Fibroblast of skin of scalp (primary cell): ENCODE measurements at places on chromosomes 1 and 21.
A peak's percentile ranks its signal among the peaks of the same experiment; 100 is the strongest.

DNA sequence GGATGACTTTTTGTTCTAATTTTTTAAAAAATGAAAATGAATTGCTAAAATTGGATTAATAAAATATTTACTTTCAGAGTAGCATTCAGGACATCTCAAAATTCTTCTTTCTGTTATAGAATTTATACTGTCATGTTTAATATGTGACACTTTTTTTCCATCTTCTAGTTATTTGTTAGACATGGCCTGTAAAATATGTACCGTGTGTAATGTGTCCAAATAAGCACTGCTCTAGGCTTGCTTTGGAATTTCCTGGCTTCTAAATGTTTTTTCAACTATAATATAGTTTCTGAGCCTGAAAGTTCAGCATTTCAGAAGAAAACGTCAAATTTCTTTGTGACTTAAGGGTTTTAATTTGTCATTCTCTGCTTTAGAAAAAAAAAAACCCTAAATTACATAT, 243.6 kb downstream of the DNM3 start:
- peak; percentile 23 for DNase-seq

DNA sequence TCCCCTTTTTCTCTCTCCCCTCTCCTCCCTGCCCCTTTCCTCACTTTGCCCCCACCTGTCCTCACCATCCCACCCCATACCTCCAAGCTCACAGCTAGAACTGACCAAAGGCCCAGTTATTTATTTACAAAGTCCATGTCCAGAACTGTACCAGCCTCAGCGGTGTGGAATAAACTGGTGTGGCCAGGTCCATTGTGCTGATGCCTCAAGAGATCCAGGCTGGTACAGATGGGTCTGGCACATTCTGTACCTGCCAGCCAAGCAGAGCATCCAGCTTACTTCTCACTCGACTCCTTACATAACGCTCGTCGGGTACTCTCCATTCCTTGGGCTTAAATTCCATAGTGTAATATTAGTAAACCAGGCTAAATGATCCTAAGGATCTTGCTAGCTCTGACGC, 11.8 kb downstream of the PDZK1IP1 start:
- DNase-seq, result no peak

DNA sequence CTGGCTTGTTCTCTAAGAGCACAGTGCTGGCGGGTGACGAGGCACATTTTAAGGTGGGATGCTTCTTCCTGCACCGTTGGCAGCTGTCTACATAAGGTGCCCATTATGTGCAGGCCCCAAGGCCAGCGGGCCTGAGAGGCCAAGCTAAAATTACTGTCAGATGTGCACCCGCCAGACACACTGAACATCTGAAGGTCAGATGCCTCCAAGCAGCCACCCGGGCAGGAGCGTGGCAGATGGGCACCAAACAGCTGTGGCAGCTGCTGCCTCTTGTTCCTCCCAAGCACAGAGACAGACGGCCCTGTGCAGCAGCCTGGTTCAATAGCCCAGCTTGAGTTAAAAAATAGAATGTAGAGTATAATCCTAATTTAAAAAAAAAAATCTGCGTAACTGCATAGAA, 211.9 kb upstream of the EDN2 start:
- no peak for DNase-seq

DNA sequence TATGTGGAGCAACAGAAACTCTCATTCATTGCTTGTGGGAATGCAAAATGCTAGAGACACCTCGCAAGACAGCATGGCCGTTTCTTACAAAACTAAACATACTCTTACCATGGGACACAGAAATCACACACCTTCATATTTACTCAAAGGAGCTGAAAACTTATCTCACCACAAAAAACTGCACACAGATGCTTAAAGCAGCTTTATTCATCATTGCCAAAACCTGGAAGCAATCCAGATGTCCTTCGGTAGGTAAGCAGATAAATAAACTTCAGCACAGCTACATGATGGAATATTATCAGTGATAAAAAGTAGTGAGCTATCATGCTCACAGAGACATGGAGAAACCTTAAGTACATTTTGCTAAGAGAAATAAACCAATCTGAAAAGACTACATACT, 124.3 kb downstream of the RERE start:
- no peak for DNase-seq

DNA sequence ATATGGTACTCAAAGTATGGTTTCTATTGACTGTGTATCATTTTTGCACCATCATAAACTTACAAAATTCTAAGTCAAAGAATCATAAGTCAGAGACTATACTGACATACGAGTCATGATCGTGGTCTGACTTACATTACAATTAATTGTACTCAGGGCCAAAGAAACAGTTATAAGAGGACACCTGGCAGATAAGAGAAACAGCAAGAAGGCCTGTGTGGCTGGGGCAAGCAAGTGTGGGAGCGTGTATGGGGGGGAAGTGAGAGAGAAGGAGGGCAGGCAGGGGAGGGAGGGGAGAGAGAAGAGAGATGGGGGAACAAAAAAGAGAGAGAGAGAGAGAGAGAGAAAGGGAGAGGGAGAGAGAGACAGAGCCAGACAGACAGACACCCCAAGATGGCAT, 70.9 kb downstream of the RERE start:
- peak; percentile 14 for DNase-seq

GRCh38 chr21:46454634-46455390, 3.9 kb upstream of the DIP2A start:
- DNase-seq, result no peak

DNA sequence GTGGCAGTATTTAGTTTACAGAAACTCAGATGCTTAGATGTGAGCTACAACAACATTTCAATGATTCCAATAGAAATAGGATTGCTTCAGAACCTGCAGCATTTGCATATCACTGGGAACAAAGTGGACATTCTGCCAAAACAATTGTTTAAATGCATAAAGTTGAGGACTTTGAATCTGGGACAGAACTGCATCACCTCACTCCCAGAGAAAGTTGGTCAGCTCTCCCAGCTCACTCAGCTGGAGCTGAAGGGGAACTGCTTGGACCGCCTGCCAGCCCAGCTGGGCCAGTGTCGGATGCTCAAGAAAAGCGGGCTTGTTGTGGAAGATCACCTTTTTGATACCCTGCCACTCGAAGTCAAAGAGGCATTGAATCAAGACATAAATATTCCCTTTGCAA, 59.7 kb upstream of the ZNF326 start:
- no peak for DNase-seq

DNA sequence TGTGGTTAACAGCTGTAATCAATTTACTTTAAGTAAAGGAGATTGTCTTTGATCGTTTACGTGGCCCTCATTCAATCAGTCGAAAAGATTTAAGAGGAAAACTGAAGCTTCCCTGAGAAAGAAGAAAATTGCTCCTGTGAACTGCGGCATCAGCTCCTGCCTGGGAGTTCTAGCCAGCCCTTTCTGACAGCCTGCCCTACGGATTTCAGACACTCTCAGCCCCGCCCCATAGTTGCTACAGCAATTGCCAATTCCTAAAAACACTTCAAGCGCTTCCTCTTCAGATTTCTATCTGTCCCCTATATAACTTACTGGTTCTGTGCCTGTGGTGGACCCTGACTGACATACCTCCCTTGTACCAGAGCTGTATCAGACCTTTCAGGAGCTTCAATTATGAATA, 277.6 kb downstream of the DSCAM start:
- no peak for DNase-seq

DNA sequence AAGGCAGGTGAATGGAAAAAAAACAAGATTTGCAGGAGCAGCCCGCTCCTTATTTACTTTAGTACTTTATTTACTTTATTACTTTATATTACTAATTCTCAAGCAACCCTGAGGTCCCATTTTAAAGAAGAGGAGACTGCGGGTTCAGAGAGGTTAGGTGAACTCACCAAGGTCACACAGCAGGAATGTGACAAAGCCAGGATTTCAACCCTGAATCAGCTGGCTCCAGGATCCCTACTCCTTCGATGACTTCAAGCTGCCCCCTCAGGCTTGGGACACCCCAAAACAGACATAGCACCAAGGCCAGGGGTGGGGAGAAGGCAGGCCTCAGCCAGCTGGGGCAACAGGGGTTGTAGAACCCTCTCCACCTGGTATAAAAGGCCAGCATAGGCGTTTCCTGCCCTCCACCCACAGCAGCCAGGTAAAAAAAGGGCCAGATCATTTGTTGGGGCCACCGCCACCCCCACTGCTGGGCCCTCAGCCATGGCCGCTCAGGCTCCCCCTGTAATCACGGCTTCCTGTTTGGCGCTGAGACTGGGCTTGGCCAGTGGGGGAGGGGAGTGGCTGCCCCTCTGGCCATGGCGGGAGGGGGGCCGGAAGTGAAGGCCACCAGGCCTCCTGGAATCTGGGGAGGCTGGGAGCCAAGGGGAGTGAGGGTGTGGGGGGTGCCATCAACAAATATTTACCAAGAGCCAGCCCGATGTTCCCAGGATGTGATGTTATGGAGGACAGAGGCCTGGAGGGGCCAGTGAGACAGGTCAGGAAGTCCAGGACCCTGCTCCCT, 6.6 kb downstream of the SDC3 start:
- DNase-seq, result no peak

DNA sequence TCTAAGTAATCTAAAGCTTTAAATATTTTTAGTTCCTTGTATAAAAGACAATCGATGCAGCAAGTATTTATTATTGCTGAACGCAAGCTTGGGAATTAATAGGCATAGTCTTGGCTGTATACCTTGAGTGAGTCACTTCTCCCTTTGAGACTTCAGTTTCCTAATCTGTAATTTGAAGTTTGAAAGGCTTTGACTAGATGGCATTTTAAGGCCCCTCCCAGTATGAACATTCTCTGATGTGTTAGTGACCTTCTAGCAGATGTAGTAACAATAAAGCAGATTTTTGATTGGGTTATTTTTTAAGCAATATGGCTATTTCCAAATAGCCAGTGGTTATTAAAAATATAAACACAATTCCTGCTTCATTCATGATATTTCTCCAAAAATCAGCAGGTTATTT, 58.2 kb downstream of the DUSP10 start:
- no peak for DNase-seq

DNA sequence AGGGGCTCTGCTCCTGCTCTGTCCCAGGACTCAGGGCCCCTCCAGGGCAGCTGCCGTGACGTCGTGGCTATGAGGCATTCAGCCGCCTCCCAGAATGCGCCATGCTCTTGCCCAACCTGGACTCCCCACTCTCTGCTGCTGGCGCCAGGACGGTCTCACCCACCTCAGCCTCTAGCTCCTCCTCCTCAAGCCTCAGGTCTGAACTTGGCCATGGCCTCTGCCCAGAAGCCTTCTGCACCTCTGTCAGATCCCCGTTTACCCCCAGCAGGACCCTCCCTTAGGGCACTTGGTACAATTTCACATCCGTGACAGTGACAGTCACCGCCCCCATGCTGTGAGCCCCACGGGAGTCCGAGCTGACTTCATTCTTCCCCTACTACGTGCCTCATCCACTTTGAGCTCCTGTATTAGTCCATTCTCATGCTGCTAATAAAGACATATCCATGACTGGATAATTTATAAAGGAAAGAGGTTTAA, 4.9 kb downstream of the CSTB start:
- DNase-seq, result no peak
